ENCODE measurements at places on chromosomes 11 and 22.

- no peak for DNase-seq
Observed at GRCh38 chr11:95154514-95154913, 64.9 kb downstream of the ENDOD1 start.

DNA sequence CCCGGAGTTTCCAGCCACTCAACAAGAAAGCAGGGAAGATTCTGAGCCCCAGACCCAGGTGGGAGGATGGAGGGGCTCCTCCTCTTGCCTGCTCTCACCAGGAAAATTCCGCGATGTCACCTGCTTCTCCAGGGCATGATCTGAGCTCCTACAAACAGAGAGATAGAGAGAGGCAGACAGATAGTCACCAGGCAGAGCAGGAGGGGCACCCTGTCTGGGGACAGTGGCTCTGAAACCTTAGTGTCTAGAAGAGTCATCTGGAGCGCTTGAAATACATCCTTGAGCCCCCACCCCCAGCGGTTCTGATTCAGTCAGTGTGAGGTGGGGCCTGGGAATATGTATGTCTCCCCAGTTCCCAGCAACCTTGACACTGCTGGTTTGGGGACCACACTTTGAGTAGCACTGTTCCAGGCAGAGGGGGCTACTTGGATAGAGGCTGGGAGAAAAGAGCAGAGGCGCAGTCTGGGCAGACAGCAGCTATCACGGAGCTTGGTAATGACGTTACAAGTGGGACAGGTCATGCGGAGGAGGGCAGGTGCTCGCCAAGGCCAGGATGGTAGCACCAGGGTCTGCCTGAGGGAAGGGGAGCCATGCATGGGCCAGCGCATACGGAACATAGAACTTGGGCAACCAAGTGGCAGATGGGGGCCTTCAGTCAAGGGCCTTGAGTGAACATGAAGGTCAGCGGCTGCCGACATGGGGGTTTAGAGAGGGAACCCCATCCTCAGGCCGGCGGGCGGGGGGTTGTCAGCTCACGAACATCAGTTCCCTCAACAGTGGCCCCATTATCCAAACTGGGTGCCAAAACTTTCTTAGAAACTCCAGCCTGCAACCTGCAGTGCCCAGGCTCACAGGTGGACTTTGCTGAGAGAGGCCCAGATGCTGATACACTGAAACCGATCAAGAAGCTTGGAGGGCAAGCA, 60.9 kb upstream of the MYEOV start:
- DNase-seq, result no peak

DNA sequence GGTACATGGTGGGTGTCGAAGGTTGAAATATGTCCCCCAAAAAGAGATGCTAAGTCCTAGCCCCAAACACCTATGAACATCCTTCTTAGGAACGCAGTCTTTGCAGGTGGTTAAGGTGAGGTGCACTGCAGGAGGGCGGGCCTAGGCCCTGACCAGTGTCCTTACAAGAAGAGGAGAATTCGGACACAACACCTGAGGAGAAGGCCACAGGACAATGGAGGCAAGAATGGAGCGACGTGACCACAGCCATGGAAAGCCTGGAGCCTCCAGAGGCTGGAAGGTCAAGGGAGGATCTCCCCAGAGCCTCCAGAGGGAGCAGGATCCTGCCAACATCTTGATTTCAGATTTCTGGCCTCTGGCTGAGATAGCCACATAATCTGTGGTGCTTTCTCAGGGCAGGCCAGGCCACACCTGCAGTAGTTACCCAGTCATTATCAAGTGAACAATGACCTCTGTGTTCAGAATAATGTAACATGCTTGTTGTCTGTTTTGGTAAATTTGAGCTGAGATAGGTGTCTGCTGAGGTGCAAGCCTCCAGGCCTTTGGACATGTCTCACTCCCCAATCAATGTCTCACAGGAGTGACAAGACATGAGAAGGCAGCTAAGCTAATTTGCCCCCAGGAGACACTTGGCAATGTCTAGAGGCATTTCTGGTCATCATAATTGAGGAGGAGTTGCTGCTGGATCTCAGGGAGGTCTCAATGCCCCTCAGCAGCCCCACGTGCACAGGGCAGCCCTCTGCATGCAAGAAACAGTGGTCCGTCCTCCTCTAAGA, 498.9 kb downstream of the BRD1 start:
- no peak for DNase-seq

- DNase-seq, result no peak
Observed at GRCh38 chr11:58391879-58392278, 14.8 kb downstream of the OR5B3 start.

DNA sequence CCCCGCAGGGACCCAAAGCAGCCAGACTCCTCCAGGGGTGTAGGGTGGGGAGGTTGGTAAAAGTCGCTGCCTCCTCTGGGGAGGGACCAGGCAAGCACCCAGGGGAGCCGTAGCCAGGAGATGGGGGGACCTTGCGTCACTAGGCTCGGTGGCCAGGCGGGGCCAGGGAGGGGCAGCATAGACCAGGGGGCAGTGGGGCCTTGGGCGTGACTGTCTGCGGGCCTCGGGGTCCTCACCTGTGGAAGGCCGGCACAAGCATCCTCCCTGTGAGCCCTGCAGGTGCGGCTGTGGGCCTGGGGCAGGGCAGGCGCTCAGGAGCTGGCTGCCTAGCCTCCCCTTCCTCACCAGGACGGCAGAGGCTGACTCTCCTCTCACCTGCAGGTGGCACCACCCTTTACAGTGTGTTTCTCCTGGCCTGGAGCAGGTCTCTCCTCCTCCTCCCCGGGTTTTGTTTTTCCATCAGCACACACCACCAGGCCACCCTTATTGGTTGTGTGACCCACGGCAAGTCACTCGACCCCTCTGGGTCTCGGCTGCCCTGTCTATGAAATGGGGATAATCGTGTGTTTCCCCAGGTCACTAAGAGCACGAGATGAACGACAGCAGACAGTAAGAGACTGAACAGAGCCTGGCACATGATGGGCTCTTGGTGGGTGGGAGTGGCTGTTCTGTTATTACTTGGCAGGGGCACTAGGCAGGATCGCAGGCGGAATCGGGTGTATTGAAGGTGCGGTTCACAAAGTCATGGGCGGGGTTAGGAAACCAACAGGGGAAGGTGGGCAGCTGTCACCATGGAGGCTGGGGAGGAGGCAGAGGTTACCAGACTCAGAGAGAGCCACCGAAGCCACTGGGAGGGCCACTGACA, 52.7 kb downstream of the FLRT1 start:
- DNase-seq, result no peak

DNA sequence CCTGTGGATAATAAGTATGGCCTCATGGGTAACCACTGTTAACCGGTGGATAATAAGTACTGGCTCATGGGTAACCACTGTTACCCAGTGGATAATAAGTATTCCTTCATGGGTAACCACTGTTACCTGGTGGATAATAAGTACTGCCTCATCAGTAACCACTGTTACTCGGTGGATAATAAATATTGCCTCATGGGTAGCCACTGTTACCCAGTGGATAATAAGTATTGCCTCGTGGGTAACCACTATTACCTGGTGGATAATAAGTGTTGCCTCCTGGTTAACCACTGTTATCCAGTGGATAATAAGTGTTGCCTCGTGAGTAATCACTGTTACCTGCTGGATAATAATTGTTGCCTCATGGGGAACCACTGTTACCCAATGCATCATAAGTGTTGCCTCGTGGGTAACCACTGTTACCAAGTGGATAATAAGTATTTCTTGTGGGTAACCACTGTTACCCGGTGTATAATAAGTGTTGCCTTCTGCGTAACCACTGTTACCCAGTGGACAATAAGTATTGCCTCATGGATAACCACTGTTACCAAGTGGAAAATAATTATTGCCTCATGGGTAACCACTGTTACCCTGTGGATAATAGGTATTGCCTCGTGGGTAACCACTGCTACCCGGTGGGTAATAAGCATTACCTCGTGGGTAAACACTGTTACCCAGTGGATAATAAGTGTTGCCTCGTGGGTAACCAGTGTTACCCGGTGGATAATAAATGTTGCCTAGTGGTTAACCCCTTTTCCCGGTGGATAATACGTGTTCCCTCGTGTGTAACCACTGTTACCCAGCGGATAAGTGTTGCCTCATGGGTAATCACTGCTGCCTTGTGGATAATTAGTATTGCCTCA, 26.6 kb upstream of the NXPE4 start:
- DNase-seq, result no peak

DNA sequence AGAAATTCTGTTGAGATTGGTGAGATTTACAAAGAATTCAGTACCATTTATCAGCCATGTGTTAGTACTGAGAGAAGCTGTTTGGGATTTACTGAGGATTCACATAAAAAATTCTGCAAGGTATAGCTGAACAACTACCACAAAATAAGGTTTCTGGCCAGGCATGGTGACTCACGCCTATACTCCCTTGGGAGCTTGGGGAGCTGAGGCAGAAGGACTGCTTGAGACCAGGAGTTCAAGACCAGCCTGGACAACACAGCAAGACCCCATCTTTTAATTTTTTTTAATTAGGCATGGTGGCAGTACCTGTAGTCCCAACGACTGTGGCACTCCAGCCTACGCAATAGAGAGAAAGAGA, 86.7 kb downstream of the SIK3 start:
- no peak for DNase-seq
